Liver (tissue), 10 donors: ENCODE measurements at places on chromosomes 5 and 9. TPM values are rescaled to one million over a fixed set of nuclear protein-coding genes. Genes with fewer than 3 reads are reported as not detected.

DNA sequence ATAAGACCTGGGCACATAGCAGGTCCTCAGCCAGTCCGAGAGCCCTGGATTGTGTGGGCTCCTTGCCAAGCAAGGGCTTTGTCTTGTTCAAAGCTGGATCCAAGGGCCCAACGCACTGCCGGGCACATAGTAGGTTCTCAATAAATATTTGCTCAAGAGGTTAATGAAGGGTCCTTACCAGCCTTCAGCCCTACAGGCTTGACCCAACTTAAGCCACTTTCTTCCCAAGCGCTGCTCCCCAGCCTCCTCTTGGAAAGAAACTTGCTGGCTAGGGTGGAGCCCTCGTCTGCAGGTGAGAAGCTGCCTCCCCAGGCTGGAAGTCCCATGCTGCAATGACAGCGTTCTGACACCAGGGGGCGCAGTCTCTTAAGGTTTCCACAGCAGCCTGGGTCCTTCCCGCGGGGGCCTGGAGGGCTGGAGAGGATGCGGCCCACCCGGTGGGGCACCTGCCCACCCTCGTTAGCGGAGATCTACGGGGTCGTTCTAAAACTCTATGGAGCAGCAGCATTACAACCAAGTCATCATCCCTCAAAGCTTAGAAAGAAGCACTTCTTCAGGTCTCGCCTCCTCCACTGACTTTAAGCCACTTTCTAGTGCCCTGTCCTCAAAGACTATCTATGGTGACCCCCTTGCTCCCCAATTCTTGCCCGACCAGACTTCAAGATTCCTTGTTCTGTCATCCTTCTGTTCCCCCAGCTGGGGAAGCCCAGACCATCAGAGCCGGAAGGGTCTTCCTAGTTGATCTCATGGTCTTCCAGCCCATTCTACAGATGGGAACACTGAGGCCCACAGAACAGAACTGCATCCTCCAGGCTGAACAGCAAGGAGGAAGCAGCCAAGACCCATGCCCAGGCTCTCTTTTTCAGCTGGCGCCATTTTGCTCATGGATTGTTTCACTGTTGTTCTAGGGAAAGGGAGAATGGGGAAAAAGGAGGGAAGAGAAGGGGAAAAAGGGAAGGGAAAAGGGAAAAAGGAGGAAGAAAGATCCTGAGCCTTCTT is 115.4 kb downstream of the LHX2 start:
- DNase-seq: peak; percentile 78

- no peak for DNase-seq
Measured at GRCh38 chr9:97721396-97721795, 24.3 kb upstream of the XPA start.

DNA sequence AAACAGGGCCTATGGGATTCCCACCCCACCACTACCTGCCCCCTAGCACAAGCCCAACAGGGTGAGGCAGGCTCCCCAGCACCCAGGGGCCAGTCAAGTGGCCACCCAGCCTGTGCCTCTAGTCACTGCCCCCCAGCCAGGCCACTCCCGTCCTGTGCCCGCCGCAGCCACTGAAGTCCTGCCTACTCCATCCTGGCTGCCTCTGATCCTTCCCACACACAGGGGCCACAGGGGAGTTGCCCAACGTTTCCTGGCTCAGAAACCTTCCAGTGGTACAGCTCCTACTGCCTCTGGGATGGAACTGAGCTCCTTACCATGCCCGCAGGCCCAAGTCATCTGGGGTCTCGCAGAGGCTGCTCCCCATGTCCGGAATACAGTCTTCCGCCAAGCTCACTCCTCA is 70.2 kb upstream of the STXBP1 start:
- DNase-seq: no peak

GRCh38 chr5:66617226-66617861 is 21.2 kb downstream of the MAST4 start:
- DNase-seq: no peak

- DNase-seq: no peak
Measured at GRCh38 chr5:6705959-6706358, 7.3 kb upstream of the TENT4A start.

- DNase-seq: no peak
Measured at GRCh38 chr5:176667637-176668036, 20.4 kb downstream of the TSPAN17 start.

- no peak for DNase-seq
Measured at GRCh38 chr9:21835121-21835520, 32.7 kb downstream of the MTAP start.

DNA sequence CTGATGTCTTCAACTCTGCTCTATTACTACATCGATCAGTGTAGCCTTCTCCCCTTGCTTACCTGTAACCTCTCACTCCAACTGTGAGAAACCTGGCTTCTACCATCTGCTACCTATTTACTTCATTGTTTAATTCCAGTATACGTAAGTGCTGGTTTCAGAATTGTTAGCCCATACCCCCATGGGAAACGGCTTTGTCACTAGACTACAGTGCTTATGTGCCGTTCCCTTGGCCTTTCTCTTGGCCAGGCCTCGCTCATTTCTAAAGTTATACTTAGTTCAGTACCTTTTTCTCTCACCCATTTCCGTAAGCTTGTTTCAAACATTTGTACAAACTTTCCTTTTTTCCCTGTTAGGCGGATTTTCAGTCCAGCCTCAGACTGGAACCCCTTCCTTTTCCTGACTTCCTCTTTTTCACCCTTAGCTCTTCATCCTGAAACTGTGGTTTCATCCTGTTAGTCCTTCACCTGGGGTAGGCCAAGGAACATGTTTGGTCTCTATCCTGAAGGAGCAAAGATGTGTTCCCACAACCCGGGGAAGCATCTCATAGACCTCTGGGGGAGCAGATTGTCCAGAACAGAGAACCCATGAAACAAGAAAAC is 21.7 kb downstream of the ALG2 start:
- no peak for DNase-seq

RGS7BP gene
- total RNA-seq: 1.9 TPM

ASS1 gene
- 396 TPM for total RNA-seq

NXNL2 gene
- not detected for total RNA-seq

MEIKIN gene
- 0.42 TPM for total RNA-seq

SPAG8 gene
- total RNA-seq: 0.25 TPM
